A549 treated with DMSO at 1 μM for 4 hours (cell line): ENCODE measurements at places on chromosomes 5 and 9. TPM values are rescaled to one million over a fixed set of nuclear protein-coding genes. Genes with fewer than 3 reads are reported as not detected.

ST6GALNAC4 gene
- 17.1 to 25.6 TPM (median 20.9 TPM) in 5 replicates for total RNA-seq

NDFIP1 gene
- total RNA-seq, result 44.3 to 60.6 TPM (median 51.9 TPM) in 5 replicates

FSTL4 gene
- total RNA-seq, result 2.0 to 5.1 TPM (median 3.9 TPM) in 5 replicates

CAMK2A gene
- 0.96 to 1.4 TPM (median 1.0 TPM) in 5 replicates for total RNA-seq

PIP5K1B gene
- 0.10 TPM in 1 of 5 replicates, not detected in the others for total RNA-seq

DAPK1 gene
- 14.3 to 22.1 TPM (median 20.1 TPM) in 5 replicates for total RNA-seq

SKIC3 gene
- total RNA-seq, result 20.5 to 26.3 TPM (median 24.2 TPM) in 5 replicates
